ENCODE measurements at places on chromosomes 11 and 22.

DNA sequence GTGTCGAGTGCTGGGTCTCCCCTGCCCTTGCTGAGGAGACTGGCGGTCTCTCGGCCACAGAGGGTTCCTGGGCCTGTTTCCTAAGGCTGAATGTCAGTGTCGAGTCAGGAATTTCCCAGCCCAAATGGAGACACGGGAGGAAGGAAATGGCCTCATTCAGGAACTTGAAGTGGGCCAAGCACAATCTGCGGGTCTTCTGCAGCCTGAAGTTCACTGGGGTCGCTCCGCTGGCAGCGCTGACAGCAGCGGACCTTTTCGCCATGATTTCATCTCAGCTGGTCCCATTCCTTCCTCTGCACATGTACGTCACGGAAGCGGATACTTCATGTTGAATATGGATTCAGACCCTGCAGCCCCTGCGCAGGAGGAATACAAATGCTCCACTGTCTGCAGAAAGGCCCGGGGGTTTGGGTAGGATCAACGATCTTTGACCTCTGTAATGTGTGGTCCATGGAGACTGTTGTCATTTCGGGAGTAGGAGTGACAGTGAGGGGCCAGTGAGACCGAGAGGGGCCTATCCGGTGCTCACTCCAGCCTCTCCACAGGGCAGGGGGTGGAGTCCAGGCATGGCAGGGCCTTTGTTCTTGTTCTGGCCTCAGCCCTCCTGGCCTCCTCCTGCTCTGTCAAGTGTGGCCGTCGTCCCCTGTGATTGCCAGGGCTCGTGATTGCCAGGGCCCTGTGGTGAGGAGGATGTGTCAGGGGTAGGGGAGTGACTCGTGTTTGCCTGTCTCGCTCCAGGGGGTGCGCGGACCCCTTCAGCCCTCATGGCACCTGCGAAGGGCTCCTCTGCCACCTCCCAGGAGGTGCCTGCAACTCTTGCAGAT lies 402.3 kb downstream of the TBC1D22A start:
- peak; percentile 26 for DNase-seq
- H3K27ac ChIP-seq = no peak overlapping the region
- H3K36me3 ChIP-seq = peaks cover 34% of the 10 kb centered on the region

GRCh38 chr22:45584121-45584570 lies 81.5 kb downstream of the FBLN1 start:
- no peak for DNase-seq
- H3K4me3 ChIP-seq = no peak overlapping the region
- H3K36me3 ChIP-seq = peaks cover 5% of the 10 kb centered on the region
- H3K4me1 ChIP-seq = peaks cover 18% of the 10 kb centered on the region
- no peak overlapping the region for H3K27ac ChIP-seq
- peaks cover 39% of the 10 kb centered on the region for H3K27me3 ChIP-seq

DNA sequence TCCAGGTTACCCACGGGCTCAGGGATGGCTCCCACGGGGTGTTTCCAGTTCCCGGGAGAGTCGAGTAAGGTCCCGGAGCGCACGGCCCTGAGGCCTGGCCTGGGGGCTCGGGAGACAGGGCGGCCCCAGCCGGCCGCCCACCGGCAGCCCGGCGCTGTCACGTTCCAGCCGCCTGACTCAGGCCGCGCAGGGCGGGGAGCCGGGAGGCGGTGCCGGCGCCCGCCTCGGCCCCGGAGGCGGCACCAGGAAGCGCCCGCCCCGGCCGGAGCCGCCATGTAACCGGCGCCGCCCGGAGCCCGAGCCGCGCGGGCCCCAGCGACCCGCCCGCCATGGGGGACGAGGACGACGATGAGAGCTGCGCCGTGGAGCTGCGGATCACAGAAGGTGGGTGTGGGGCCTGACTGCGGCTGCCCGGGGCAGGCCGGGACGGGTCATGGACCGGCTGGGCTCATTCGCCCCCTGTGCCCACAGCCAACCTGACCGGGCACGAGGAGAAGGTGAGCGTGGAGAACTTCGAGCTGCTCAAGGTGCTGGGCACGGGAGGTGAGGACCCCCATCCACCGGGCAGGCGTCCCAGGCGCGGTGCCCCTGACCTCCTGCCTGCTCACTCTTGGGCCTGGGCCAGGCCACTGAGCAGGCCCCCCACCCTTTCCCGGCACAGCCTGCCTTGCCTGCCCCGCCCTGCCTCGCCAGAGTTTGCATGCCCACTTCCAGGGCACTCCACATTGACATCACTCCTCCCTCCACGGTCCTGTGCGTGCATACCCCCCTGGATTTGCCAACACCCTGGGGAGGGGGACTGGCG lies at the start of gene RPS6KA4:
TSS of gene RPS6KA4 (plus strand) at position 256 of the 805 bp plus-strand sequence. CDS start at position 330, 74 bp downstream.
- peak; percentile 93 for DNase-seq
- H3K27me3 ChIP-seq = no peaks in the 10 kb centered on the region
- H3K36me3 ChIP-seq = peaks cover 38% of the 10 kb centered on the region
- H3K4me3 ChIP-seq = peak within 1 kb of the TSS; percentile 89

- peaks cover 14% of the 10 kb centered on the region for H3K4me1 ChIP-seq
- H3K27me3 ChIP-seq = no peaks in the 10 kb centered on the region
- H3K27ac ChIP-seq = peak overlapping the region; percentile 25
These were observed 17.8 kb upstream of the PIM3 start for GRCh38 chr22:49942565-49943404.

- H3K4me3 ChIP-seq = peak overlapping the region; percentile 31
- H3K36me3 ChIP-seq = no peaks in the 10 kb centered on the region
- H3K4me1 ChIP-seq = peaks cover 33% of the 10 kb centered on the region
- H3K27me3 ChIP-seq = no peaks in the 10 kb centered on the region
- H3K27ac ChIP-seq = peak overlapping the region; percentile 75
These were observed 29.3 kb downstream of the KIAA0930 start for GRCh38 chr22:45211435-45211834.

DNA sequence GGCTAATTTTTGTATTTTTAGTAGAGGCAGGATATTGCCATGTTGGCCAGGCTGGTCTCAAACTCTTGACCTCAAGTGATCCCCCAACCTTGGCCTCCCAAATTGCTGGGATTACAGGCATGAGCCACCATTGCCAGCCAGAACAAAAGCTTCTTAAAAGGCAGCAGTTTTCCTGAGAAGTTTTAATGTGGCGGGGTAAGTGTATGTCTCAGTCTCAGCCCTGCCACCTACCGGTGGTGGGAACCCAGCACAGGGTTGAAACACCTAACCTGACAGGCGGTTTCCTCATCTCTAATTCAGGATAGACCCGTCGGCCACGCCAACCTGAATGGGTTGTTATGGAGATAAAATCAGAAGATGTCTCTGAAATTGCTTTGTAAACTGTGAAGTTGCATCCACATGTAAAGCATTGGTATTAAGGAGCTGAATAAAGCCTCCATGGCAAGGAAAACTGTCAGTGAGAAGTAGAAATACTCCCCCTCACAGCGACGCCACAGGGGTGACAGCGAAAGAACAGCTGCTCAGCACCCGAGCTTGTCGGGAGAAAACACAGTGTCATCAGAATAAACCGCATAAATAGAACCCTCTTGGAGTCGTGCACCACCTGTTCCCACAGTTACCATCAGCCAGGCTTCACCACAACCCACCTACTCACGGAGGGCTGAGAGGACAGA lies 165.9 kb upstream of the NCAM1 start:
- no peak overlapping the region for H3K27ac ChIP-seq
- no peaks in the 10 kb centered on the region for H3K36me3 ChIP-seq
- peak; percentile 35 for DNase-seq
- no peaks in the 10 kb centered on the region for H3K27me3 ChIP-seq
- H3K4me3 ChIP-seq = no peak overlapping the region

DNA sequence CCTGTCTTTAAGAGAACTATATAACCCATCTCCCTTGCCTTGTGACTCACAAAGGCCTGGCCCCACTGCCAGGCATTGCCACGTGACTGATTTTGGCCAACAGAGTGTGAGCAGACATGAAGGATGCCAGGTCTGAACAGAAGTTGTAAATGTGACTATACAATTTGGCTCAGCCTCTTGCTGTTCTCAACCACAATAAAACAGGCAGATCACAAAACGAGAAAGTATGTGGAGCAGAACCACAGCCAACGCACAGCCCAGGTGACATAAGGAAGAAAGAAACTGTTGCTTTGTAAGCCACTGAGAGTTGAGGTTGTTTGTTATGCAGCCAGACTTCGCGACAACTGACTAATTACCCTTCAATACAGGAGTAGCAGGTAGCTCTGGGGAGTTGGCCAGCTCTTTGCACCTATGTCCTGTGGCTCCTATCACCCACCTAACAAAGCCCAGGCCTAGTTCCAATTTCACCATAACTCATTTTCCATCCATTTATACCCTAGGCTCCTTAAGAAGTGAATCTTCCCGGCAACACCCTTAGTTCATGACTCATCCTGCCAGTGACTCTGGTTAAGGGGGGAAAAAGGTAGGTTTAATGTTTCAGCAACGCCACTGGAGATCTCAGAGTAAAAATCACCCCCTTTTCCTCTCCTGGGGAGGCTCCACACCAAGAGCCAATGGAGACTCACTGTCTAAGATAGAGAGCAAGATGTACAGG lies 53.7 kb downstream of the GALNT18 start:
- H3K27me3 ChIP-seq = peaks cover under 1% of the 10 kb centered on the region
- H3K36me3 ChIP-seq = no peaks in the 10 kb centered on the region
- no peaks in the 10 kb centered on the region for H3K4me1 ChIP-seq
- no peak overlapping the region for H3K27ac ChIP-seq
- no peak for DNase-seq

- no peak overlapping the region for H3K27ac ChIP-seq
- H3K4me3 ChIP-seq = no peak overlapping the region
- H3K27me3 ChIP-seq = no peaks in the 10 kb centered on the region
- H3K36me3 ChIP-seq = peaks cover 98% of the 10 kb centered on the region
These were observed 6.8 kb downstream of the CAPN1 start for GRCh38 chr11:65188486-65188885.

DNA sequence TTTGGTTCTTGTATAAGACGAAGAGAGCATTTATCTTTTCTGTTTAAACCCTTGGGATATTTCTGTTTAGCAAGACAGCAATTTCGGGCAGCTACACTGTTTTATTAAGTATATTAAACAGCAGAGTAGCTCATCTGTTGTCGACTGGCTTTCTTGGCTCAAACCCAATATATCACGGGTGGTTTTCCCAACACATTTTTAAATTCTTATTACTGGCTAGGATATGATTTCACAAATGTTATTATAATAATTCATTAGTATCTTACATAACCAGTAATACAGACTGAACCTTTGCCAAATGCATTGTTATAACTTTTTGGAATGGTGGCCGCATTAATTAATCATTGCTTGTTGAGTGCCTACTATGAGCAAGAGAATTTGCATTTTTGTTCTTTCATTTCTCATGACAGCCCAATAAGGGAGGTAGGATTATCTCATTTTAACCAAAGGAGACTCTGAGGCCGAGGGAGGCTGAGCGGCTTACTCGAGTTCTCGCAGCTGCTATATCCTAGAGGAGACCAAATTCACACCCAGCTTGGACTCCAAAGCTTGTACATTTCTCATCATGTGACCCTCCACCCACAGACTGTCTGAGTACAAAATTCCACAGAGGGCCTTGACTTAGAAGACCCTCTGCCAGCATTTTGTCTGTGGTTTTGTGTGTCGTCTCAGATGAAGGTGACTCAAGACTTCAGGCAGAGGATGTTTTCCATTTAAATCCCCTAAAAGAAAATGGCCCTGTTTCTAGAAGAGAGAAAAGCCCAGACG lies 304.9 kb downstream of the NTM start:
- H3K36me3 ChIP-seq = no peaks in the 10 kb centered on the region
- no peaks in the 10 kb centered on the region for H3K4me1 ChIP-seq
- no peak overlapping the region for H3K27ac ChIP-seq
- DNase-seq = no peak
- no peaks in the 10 kb centered on the region for H3K27me3 ChIP-seq

GRCh38 chr11:30710221-30710620 lies 124.1 kb upstream of the MPPED2 start:
- H3K27me3 ChIP-seq = no peaks in the 10 kb centered on the region
- no peaks in the 10 kb centered on the region for H3K4me1 ChIP-seq
- no peak for DNase-seq

GRCh38 chr11:124867700-124868099 lies 2.5 kb downstream of the ROBO3 start:
- H3K4me3 ChIP-seq = no peak overlapping the region
- DNase-seq = peak; percentile 71
- no peak overlapping the region for H3K27ac ChIP-seq
- peaks cover 91% of the 10 kb centered on the region for H3K27me3 ChIP-seq
- H3K4me1 ChIP-seq = peaks cover 67% of the 10 kb centered on the region

DNA sequence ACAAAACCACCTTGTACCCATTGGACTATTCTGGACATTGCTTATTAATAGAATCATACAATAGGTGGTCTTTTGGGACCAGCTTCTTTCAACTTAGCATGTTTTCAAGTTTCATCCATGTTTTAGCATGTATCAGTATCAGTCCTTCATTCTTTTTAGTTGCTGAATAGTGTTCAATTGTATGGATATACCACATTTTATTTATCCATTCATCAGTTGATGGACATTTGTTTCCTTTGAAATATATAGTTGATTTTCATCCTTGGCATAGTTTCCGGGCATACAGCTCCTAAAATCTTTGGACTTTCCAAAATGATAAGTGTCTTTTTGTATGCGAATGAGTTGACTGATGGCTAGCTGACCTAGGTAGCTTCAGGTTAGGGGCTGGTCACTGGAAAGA lies 12.2 kb downstream of the PPP6R3 start:
- no peak overlapping the region for H3K27ac ChIP-seq
- H3K4me1 ChIP-seq = peaks cover 61% of the 10 kb centered on the region
- DNase-seq = no peak
- no peak overlapping the region for H3K4me3 ChIP-seq
- no peaks in the 10 kb centered on the region for H3K27me3 ChIP-seq
- no peaks in the 10 kb centered on the region for H3K36me3 ChIP-seq
